ENCODE measurements at places on chromosomes 3 and 15.
A peak's percentile ranks its signal among the peaks of the same experiment; 100 is the strongest.

DNA sequence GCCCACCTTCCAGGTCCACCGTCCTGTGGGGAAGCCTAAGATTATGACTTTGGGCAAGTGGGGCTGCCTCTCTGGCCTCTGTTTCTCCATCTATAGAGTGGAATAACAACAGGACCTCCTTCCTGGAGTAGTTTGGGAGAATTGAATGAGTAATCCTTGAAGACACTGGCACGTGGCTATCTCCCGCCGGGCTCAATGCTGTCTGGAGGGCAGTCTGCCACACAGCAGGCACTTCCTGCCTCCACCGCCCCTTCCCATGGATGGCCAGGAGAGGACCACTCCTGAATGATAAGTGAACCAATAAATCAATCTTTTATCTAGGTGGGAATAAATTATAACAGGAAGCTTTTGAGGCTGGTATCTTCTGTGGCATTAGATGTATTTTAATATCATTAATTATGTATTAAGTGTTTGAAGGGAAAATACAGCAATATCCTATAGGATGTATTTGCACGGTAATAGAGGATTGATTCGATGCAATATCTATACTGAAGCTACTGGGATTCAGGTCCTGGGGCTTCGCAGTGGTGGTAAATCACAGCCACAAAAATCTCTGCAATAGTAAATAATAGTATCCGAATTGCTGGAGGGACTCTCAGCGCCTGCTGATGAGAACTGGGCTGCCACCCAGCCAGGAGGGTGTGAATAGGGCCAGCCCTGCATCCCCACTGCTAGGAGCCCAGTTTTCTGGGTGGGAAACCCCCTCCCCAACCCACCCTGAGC, 15.9 kb downstream of the MEGF11 start:
- no peak for DNase-seq

- no peak for DNase-seq
These were observed at the start of gene TBC1D2B for GRCh38 chr15:78077053-78077870. TSS of gene TBC1D2B (minus strand) at chr15:78077711. CDS start at chr15:78077652, 59 bp downstream.

- no peak for DNase-seq
These were observed 264.0 kb upstream of the CRBN start for GRCh38 chr3:3443482-3443881.

GRCh38 chr3:141426404-141427034, 58.2 kb downstream of the ZBTB38 start:
- no peak for DNase-seq

DNA sequence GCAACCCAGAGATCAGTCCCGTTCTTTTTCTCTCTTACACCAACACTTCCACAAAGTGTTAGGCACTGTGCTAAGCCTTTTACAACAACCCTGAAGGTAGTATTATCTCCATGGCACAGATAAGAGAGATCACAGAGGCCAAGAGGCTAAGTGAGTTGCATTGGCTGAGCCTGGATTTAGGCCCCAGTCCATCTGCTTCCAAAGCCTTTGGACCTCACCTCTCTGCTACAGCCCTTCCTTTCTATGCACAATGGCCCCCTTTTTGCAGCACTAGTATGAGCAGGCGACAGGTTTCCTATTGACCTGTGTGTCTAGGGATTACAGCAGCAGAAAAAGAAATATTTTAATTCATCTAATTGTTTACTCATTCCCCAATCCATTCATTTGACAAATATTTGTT, 76.2 kb downstream of the CRYGS start:
- DNase-seq, result no peak

DNA sequence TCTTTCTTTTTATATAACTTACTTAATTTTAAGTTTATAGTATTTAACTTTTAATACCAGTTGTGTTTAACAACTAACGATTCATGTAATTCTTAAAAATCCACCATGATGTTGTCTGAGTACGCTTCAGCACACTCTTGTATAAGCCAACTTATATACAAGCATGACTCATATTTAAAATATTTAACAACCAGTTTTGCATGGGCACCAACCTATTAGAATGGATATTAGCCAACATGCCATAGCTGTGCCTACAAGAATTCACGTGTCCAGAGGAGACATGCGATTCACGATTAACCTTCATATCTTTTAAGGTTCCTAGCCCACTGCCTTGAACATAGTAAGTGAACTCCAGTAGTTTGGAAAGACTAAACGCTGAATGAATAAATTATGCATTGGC, 1023.2 kb downstream of the TBL1XR1 start:
- DNase-seq, result no peak

- DNase-seq, result peak; percentile 3
These were observed 151.0 kb downstream of the ALDH1A2 start for GRCh38 chr15:57914350-57915055.

DNA sequence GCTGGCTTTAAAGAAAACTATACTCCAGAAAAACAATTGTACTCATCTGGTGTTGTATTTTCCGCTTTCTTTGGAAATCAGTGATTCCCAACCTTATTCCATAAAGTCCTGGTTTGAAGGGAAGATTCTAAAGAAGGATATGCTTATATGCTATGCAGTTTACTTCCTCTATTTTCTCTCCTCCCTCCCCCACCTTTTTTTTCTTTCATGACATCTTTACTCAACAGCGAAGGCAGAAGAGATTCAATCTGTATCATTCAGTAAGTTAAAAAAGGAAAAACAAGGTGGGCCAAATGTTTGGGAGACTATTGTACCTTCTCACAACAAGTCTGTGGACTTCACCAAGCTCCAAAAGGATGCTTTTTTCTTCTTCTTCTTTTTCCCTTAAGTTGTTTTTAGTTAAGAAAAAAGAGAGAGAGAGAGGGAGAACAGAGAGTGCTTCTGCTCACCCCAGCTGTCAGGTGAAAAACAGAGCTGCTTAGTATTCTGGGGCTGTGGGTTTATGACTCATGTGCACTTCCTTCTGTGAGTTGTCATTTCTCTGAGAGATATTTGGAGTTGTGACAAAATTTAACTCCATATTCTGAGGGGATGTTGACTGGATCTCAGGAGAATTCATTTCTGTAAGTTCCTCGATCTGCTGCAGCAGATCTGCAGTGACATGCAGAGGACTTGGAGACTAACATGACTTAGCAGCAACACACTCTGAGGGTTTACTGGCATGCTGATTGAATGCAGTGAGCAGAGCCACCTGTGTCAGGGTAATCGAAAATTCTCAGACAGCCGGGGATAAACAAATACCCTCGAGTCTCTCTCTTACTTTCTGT, 70.7 kb downstream of the SSR3 start:
- no peak for DNase-seq

DNA sequence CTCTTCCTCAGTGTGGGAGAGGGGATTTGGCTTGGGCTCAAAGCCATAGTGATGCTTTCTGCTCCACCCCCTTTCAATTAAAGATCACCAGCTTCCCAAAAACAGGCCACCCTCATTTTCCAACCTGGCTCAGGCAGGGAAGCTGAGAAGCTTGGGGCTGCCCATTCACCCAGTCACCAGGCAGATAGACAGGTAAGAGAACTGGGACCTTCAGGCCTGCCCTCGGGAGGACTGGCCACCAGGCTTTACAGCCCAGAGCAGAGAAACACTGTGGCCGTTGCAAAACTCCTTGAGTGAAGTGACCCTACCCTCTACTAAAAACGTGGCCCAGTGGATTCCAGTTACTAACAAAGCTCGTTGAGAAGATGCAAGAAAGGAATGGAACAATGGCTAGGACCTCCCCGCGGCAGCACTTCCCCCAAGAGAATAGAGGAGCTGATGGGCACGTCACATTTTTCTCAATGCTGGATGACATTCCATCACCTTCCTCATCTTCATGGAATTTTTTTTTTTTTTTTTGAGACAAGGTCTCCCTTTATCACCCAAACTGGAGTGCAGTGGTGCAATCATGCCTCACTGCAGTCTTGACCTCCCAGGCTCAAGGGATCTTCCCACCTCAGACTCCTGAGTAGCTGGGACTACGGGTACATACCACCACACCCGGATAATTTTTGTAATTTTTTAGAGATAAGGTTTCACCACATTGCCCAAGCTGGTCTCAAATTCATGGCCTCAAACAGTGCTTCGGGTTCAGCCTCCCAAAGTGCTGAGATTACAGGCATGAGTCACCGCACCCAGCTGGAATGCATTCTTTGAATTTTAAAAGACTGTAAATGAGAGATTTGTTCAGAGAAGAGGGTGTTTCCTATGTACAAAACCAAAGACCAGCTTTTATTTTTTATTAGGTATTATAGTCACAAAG, 37.9 kb downstream of the LIPC start:
- no peak for DNase-seq

GRCh38 chr15:71168166-71168834, 53.0 kb downstream of the THSD4 start:
- no peak for DNase-seq

DNA sequence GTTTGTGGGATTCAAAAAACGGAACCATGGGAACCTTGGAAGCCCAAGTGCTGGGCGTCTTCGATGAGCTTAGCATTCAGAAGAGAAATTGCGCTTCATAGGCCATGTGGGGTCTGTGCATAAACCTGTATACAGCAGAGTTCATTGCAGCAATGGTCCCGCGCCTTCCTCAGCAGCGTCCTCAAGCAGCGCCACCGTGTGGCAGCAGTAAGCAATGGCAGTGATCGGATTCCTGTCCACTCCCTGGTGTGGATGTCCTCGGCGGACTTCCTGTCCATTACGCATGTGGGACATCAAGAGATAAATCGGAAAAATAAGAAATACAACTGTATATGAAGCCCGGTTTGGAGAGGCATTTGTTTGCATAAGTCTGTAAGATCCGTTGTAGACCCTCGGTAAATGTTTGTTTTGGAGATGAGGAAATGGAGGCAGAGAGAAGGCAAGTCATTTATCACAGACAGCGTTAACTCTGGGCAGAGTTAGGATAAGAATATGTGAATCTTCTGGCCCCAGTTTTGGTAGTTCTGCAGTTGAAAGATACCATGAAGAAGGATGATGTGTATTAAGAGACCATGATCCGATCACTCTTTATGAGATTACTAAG, 57.7 kb downstream of the CNTN4 start:
- no peak for DNase-seq

GRCh38 chr3:126836220-126836860, 132.3 kb downstream of the CHCHD6 start:
- DNase-seq, result no peak

GRCh38 chr3:196115678-196116083, 33.8 kb upstream of the TFRC start:
- DNase-seq, result no peak

DNA sequence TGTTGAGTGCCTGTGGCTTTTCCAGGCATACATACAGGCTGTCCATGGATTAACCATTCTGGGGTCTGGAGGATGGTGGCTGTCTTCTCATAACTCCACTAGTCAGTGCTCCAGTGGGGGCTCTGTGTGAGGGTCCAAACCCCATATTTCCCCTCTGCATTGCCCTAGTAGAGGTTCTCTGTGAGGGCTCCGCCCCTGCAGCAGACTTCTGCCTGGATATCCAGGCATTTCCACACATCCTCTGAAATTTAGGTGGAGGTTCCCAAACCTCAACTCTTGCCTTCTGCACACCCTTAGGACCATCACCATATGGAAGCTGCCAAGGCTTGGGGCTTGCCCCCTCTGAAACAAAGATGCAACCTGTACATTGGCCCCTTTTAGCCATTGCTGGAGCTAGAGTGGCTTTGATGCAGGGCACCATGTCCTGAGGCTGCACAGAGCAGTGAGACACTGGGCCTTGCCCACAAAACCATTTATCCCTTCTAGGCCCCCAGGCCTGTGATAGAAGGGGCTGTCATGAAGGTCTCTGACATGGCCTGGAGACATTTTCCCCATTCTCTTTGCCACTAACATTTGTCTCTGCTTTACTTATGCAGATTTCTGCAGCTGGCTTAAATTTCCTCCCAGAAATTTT, 400.1 kb upstream of the MDFIC2 start:
- no peak for DNase-seq

GRCh38 chr3:107209302-107209990, 167.8 kb upstream of the CCDC54 start:
- no peak for DNase-seq

- DNase-seq, result no peak
These were observed 45.8 kb upstream of the FOXB1 start for GRCh38 chr15:59958288-59958687.

DNA sequence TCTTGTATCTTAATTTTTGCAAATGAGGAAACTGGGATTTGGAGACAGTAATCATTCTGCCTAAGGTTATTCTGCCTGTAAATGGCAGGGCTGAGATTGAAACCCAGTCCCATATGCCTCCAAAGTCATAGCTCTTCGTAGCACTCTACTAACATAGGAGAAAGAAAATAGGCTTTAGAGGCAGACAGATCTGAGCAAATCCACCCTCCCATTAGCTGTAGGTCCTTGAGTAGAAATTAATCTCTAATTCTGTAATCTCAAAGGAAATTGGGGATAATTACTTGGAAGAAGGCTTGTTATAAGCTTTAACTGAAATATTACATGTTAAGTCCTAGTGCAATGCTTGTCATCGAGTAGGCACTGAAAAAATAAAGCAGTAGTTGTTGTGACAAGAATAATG, 252.1 kb upstream of the PEX5L start:
- no peak for DNase-seq

GRCh38 chr3:18134386-18135059, 290.6 kb downstream of the SATB1 start:
- DNase-seq, result no peak

- DNase-seq, result no peak
These were observed 85.9 kb downstream of the FAIM start for GRCh38 chr3:138694287-138695007.

DNA sequence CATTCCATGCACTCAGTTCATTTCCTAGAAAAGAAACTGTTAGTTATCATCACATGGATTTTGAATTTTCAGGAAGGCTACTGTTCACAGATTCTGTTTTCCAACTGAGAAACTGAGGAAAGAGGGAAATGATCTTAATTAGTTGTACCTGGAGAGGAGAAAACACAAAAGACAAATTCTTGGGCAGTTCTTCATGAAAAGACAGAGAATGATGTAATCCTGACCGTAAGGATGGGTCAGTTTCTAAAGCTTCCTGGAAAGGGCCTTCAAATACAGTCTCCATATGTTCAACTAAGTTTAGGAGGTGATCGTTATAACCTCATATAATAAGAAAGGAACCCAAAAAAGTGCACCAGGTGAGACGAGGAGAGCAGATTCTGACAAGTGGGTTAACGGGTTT, 44.6 kb downstream of the CA12 start:
- DNase-seq, result no peak

DNA sequence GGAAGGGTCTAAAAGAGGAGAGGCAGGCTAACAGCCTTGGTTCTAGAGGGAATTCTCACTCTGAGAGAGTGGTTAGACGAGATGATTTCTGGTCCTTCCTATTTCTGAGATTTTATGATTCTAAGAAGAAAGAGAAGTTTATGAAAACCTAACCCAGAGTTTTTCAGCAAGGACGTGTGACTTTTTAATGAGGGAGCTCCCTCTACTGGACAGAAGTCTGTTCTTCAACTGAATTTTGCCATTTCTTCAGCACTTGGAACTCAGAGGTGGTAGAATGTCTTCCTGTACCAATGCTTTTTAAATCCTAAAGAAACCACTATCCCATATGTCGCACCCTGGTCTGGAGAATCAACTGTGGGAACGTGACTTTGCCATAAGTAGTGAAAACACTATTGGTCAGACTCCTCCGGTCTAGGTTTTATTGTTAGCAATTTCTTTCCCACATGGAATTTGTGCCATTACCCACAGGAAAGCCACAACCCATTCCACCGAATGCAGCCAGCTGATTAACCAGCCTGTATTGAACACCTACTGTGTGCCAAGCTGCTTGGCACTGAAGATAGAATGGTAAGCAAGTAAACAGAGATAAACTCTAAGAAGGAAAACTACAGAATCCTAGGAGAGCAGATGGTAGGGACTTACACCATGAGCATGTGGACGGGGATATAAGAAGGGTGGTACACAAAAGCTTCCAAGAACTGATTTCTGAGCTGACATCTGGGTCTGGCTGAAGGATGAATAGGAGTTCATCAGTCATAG, 199.5 kb upstream of the LMCD1 start:
- DNase-seq, result no peak
